ENCODE measurements at places on chromosomes 1 and 21.

- DNase-seq = no peak
These were observed 36.9 kb downstream of the FBXO2 start for GRCh38 chr1:11617314-11617713.

- no peak for DNase-seq
These were observed 141.0 kb upstream of the NGF start for GRCh38 chr1:115479055-115479482.

DNA sequence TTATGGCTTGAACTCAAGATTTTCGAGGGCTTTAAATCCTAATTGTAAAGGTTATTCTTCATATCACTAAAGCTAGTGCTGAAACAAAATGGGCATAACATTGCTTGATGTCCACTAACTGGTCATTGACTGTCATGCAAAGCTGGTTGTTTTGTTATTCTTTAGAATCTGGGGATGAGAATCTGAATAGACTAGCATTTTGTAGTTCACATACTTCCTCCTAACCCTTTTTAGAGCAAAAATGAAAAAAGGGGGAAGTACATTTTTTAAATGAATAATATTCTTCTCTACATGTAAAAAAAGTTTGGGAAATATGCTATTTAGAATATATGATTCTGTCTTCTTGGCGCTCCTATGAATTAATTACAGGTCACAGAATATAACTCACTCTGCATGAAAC, 72.2 kb upstream of the HMCN1 start:
- no peak for DNase-seq

- no peak for DNase-seq
These were observed 22.7 kb downstream of the HSPG2 start for GRCh38 chr1:21914450-21914849.

DNA sequence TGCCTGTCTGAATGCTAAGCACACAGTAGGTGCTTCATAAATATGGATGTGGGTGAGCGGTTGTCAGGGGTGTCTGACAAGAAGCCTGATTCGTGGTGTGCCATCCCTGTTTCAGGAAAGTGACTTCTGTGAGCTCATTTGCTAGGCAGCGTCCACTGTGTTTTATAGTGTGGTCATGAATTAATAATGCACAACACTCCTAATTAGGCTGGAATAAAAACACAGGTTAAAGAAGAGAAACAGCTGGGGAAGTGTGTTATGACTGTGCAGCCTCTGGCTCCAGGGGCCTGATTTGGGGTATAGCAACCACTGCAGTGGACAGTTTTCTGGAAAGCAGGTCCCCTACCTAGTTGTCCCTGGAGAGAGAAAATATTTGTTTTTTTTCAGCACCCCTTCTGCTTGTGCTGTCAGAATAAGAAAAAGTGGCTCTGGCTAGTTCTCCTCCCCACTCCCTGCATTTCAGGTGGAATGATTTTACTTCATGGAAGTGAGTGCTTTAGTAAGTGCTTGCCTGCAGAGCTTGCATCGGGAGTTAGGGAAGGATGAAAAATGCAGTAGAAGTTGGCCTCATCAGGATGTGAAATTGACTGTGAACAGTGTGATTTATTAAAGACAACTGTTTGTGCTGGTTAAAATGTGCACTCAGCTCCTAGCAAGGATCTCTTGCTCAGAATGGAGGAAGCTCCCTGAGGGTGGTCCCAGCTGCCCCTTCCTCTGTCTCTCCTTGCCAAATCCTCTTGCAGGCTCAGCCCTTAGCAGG, 333.8 kb downstream of the HHAT start:
- no peak for DNase-seq

DNA sequence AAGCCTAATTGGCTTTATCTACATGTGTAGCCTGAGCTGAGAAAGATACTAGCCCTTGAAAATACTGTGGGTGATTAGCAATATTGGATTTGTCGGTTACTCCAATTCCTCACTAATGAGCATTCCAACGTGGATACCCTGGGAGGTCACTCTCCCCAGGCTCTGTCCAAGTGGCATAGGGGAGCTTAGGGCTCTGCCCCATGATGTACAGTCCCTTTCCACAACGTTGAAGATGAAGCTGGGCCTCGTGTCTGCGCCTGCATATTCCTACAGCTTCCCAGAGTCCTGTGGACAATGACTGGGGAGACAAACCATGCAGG, 2.6 kb downstream of the RCC1 start:
- DNase-seq = no peak

- DNase-seq = no peak
These were observed 32.4 kb downstream of the ZBTB18 start for GRCh38 chr1:244083383-244083943.

GRCh38 chr1:37998913-37999429, 6.3 kb downstream of the FHL3 start:
- no peak for DNase-seq

GRCh38 chr21:14438211-14438610, 55.3 kb upstream of the HSPA13 start:
- no peak for DNase-seq

DNA sequence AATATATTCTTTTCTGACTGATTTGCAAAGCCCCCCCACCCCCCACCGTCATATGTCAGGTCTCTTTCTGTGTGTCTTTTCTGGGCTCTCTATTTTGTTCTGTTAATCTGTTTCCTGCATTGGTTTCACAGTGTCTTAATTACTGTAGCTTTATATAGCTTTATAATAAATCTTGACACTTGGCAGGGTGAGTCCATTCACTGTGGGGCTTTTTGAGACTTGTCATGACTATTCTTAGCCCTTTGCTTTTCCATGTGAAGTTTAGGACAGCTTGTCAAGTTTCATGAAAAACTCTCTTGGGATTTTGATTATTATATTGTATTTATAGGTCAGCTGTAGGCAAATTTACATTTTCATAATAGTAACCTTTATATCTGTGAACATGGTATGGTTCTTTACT, 50.4 kb downstream of the MIGA1 start:
- no peak for DNase-seq

- DNase-seq = no peak
These were observed 42.5 kb upstream of the SYT2 start for GRCh38 chr1:202752774-202753173.

DNA sequence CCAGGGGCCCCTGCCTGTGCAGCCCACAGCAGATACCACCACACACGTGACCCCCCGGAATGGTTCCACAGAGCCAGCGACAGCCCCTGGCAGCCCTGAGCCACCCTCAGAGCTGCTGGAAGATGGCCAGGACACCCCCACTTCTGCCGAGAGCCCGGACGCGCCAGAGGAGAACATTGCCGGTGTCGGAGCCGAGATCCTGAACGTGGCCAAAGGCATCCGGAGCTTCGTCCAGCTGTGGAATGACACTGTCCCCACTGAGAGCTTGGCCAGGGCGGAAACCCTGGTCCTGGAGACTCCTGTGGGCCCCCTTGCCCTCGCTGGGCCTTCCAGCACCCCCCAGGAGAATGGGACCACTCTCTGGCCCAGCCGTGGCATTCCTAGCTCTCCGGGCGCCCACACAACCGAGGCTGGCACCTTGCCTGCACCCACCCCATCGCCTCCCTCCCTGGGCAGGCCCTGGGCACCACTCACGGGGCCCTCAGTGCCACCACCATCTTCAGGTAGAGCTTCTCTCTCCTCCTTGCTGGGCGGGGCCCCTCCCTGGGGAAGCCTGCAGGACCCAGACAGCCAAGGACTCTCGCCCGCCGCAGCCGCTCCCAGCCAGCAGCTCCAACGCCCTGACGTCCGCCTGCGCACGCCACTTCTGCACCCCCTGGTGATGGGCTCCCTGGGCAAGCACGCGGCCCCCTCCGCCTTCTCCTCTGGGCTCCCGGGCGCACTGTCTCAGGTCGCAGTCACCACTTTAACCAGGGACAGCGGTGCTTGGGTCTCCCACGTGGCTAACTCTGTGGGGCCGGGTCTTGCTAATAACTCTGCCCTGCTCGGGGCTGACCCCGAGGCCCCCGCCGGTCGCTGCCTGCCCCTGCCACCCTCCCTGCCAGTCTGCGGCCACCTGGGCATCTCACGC, 51.0 kb downstream of the COL18A1 start:
- DNase-seq = no peak

- DNase-seq = no peak
These were observed 934 bp downstream of the ASPM start for GRCh38 chr1:197145446-197146024.

GRCh38 chr21:16199539-16199938, 469.8 kb downstream of the USP25 start:
- no peak for DNase-seq

DNA sequence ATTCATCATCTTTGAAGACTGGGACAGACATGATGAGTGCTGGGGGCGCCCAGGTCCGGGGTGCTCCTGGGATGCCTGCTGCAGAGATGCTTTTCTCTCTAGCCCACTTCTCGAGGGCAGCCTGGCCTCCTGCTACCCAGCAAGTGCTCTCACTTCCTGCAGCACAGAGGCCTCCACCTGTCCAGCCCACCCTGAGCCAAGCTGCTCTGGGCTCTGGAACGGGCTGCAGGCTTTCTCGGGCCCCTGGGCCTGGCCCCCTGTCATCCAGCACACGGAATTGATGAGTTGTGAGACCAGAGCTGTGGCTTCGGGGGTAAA, 469.5 kb upstream of the VAMP3 start:
- DNase-seq = no peak

DNA sequence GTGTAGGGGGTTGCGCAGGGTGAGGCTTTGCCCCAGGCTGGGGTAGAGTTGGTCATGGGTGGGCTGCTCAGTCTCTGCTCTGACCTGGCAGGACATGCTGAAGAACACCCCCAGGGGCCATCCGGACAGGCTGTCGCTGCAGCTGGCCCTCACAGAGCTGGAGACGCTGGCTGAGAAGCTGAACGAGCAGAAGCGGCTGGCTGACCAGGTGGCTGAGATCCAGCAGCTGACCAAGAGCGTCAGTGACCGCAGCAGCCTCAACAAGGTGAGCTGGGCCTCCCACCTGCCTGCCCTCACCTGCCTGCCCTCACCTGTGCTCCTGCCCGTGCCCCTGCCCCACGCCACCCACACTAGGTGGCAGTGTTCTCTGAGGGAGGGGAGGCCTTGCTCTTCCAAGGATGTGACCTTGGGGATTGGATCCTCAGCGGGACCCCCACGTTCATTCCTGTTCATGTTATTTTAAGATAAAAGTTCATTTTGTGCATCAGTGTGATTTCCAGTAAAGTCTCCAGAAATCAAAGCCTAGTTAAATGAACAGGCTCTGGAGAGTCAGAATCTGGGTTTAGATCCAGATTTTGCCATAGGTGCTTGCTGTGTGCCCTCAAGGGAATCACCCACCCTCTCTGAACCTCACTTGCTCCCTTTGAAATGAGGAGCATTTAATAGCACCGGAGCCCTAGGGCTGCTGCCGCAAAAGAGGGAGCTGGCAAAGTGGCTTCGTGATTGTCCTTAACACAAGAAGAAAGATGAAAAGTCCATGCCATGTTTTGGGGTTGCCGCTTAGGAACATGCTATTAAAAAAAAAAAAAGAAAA, 87.9 kb downstream of the ARHGEF10L start:
- DNase-seq = no peak

- no peak for DNase-seq
These were observed 6.8 kb upstream of the SLC22A15 start for GRCh38 chr1:115969509-115969908.

GRCh38 chr1:231757101-231757404, 130.5 kb downstream of the DISC1 start:
- DNase-seq = no peak

DNA sequence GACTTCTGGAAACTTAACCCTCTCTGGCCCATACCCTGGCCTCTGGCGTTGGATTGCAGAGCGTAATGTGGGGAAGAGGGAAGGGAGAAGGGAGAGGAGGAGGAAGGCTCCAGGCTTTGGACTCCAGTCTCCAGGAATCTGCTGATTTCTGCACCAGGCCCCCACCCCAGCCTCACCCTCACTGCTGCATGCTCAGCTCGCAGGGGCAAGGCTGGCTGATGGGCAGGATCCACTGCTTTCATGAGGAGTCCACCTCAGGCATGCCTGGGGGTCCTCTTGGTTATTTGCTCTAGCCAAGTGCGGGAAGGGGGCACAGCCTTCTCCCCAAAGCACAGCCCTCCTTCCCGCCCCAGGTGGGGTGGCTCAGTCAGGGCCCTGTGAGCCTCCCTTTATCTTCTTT, 3.7 kb downstream of the OLFML3 start:
- no peak for DNase-seq

- no peak for DNase-seq
These were observed 47.6 kb downstream of the PRDM16 start for GRCh38 chr1:3116560-3116959.

DNA sequence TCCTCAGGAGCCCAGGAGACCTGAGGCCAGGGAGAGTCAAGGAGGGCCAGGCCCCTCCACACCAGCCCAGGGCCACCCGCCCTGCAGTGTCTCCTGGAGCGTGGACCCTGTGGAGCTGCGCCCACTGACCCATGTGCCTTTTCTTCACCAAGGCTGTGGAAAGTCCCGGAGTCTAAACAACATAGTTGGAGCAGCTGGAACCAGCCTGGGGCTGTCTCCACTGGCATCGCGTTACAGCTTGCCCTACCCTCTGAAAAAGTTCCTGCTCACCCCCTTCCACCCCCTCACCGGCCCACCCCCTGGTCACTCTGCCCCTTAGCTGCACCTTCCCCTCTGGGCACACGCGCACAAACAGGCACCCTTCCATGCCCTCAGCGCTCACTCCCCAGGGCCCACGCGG, 18.3 kb downstream of the KCNC4 start:
- DNase-seq = no peak

GRCh38 chr1:205914155-205914507, 29.1 kb downstream of the SLC26A9 start:
- DNase-seq = no peak

DNA sequence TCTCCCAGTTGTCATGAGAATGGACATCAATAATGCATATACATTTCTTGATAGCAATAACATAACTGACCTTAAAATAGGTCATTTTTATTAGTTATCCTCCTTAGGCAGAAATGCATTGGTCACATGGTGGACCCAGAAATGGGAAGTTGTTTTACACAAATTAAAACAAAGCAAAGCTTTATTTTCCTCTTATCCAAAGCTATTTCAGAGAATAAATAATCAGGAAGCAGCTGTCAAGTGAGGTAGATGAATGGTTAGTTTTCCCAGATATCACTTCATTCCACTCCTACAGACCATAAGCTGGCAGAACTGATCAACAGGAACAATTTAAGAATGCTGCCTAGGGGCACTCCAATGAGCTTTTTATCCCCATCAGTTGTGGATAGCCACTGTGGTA, 16.0 kb upstream of the OLIG1 start:
- DNase-seq = no peak

GRCh38 chr21:44289381-44290010, 3.8 kb downstream of the AIRE start:
- DNase-seq = no peak

DNA sequence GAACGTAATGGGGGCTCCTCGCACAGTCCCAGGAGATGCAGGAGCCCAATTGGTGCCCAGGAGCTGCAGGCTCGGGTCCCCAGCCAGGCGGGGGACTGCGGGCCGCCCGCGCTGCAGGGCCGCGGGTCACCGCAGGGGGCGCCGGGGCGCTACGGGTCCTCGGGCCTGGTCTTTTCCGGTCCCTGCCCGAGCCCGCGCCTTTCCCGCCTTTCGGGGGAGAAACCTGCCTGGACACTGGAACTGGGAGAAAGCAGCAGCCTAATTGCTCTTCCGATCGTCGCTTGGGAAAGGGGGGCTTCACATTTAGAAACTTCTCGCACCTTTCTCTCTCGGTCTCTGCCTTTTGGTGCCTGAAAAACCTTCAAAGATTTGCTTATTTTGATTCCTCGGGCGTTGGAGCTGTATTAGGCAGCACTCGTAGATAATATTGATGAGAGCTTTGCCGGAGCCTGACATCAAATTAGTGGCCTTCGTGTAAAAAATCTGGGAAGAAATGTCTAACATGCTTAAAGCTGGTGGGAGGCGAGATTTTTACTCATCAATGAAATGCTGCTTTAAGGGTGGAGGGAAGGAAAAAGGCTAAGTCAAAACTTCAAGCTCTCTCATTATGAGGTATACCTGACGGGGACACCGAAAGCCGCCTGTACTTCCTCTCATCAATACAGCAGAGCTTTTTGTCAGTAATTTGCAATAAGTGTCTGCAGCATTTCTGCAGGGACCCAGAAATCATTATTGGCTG, 12.6 kb upstream of the BARHL2 start:
- DNase-seq = no peak
